ENCODE measurements at places on chromosomes 2 and 18.

GRCh38 chr18:47781561-47781960 is 148.9 kb downstream of the SMAD2 start:
- DNase-seq = no peak

DNA sequence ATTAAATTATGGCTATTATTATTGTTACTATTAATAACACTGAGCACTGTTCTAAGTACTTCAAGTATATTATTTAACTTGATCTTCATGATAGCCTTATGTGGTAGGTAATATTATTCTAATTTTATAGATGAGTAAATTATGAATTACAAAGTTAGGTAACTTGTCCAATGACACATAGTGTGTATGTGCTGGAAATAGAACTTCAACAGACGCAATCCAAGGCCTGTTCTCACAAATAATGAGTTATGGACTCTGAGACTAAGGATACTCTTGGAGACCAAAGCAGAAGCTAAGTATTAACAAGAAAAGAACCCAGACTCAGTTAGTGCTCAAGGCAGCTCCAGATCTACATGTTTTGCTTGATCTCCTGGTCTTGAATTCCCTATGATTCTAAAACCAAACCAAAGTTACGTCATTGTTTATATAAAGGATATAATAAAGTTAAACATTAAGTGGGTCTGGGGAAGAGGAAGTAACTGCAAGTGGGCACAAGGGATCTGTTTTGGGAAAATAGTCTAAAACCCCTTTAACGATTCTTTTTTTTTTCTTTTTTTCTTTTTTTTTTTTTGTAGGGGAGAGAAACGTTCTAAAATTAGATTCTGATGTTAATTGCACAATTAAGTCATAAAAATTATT is 211.3 kb downstream of the ERBB4 start:
- DNase-seq = no peak

- DNase-seq = no peak
These were observed 136.1 kb downstream of the SMAD7 start for GRCh38 chr18:48814490-48815178.

- no peak for DNase-seq
These were observed 84.9 kb downstream of the CMPK2 start for GRCh38 chr2:6780765-6781274.

GRCh38 chr2:27427863-27428212 is 593 bp upstream of the NRBP1 start:
- DNase-seq = no peak

DNA sequence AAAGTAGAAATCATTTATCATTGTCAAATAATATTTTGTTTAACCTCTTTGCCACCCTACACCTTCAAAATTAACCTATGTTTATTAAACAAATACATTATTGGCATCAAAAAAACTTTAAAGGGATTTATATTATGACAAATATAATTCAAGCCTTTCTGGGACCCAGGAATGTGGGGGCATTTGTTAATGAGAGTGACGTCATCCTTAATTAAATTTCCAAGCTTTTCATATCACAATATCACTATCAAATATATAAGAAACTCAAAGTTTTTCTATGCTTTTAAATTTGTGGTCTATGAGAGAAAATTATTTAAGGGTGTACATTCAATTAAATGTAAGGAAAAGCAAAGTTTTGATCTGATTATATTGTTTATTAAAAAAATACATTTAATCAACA is 307.4 kb upstream of the POU3F3 start:
- DNase-seq = no peak

DNA sequence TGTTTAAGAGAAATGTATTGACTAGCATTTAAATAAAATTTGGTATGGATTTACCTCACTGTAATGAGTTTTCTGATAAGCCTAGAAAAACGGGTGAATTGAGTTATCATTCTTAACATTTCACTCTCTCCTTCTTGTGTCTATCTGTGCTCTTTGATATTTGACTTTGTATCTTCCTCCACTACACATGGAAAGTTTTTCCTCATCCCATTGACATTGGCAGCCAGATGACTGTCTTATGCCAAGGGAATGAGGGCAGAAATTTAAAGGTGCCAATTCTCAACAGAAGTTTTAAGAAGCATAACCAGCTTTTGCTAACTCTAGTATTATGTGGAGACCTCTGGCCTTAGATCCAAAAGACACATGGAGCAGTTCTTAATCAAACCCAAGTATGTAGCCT is 376.6 kb downstream of the DSEL start:
- no peak for DNase-seq

- DNase-seq = peak; percentile 53
These were observed 28.8 kb upstream of the WDR75 start for GRCh38 chr2:189412330-189412953.

DNA sequence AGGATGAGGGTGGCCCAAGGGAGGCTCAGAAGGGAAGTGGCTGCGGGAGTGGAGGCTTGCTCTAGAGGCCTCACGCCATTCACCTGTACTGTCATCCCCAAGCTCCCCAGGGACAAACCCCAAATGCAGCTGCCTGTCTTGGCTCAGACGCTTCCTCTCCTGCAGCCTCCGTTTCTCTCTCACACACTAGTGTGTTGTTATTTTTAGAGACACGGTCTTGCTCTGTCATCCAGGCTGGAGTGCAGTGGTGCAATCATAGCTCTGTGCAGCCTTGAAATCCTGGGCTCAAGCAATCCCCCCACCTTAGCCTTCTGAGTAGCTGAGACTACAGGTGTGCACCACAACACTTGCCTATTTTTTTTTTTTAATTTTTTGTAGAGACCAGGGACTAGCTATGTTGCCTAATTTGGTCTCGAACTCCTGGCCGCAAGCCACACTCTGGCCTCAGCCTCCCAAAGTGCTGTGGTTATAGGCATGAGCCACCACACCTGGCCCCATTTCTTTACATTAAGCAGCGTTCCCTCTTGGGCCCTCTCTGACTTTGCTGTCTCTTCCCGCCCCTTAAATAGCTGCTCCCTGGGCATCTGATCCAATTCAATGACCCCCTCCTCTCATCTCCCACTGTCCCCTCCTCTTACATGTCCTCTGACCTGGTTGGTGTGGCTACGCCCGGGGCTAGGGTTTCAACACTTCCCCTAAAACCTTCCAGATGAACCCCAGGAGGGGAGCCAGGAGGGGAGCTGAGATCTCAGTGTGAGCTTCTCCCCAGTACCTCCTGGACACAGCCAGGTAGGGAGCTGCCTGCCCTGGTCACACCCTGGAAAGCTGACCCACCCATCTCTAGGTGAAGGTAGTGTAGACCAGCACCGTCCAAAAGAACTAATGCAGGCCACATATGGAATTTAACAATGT is 24.0 kb upstream of the LOXHD1 start:
- no peak for DNase-seq

- DNase-seq = no peak
These were observed 284.7 kb downstream of the TRIB2 start for GRCh38 chr2:13001408-13001807.

DNA sequence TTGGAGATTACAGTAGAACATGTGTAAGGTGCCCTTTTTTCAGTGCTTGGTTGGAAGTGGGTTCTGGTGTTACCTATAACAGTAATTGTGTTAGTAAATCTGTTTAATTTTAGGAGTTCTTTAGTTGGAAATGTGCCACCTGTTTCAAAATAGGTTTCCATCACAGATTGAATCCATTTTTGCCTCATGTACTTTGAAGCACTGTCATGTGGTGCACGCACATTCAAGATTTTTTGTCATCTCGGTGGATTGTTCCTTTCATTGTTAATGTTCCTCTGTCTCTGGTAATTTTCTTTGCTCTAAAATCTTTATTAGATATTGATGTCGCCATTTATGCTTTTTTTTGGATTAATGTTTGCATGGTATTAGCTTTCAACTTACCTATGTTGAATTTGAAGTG is 1.3 kb downstream of the ATP9B start:
- DNase-seq = no peak

DNA sequence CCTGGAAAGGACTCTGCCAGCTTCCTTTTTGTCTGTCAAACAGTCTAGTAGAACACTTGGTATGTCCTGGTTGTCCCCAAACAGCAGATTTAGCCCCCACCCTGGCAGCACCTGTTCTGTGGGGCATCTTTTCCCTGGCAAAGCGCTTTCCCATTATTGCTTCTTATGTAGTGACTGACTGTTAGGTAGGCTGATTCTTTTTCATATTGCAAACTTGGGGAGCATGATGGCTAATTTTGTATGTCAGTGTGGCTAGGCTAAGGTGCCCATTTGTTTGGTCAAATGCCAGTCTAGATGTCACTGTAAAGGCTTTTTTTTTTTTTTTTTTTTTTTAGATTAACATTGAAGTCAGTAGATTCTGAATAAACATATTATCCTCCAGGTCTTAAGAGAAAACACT is 140.2 kb downstream of the MYCN start:
- DNase-seq = no peak

DNA sequence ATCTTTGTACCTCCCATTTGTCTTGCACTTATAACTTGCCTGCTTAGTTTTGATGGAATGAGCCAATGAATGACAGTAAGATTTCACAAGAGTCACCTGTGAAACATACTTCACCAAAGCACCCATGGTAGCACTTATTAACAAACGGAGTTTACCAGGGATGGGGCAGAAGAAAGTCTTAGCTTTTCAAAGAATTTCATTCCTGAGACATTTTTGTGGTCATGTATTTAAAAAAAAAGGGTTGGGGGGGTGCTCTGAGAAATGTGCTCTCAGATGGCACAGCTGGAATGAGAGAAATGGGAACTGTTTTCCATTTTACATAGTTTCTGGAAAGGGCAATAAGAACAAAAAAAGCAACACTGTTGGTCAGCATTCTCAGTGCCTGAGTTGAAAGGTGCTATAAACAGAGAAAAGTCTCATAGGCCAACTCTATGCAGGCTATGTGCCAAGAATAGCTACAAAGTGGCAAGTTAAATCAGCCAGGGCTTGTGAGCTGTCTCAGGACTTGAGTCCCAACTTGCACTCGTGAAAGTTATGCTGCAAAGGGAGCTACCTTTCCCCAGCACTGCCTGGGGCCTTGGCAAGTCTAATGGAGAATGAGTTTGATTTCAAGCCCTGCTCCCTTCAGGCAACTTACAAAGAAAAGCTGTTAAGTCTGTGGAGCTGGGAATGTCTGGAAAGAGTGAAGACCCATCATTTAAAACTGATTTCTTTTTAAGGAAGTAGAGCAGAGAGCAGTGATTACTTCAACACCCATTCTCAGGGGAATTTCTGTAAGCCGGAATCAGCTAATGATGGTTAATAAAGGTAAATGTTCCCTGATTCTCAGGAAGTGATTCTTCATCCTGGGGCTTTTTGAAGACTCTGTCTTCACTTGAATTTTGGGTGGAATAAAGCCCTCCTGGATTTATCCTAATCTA is 170.6 kb downstream of the SLC8A1 start:
- no peak for DNase-seq

GRCh38 chr2:15615301-15615920 is 23.7 kb downstream of the DDX1 start:
- no peak for DNase-seq

GRCh38 chr2:239377591-239377990 is 23.2 kb downstream of the HDAC4 start:
- DNase-seq = no peak

- DNase-seq = no peak
These were observed 126.6 kb downstream of the RDH14 start for GRCh38 chr2:18433872-18434271.

DNA sequence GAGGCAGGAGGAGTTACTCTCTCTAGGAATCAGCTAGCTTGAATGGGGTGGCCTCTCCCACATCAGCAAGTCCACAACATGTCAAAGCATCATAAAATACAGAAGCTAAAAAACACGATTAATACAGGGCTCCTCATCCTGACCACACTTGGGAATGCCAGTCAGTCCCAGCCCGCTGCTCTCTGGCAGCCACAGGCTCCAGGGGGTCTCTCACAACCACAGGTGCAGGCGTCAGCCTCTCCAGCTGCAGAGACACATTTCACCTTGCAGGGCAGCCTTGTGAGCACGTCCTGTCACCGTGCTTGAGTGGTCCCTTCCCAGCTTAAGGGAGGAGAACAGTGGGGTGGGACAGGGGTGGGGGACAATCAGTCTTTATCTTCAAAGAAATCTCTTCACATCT is 137.4 kb upstream of the SH3BP4 start:
- no peak for DNase-seq

DNA sequence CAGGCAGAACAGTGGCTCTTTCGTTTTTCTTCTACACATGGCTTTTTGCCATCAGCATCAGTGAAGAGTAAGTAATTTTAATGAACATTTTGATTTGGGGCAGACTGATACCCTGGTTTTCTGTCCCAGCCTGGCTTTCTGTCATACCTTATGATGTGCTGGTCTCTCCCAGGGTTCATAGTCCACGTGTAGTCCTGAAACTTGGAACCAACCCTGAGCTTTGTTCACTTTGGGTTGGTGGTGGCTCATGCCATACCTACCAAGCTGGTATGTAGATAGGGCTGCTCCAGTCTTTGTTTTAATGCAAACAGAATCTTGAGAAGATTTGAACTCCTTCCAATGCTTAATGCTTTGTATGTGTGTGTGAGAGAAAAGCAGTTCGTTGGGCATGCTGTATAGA is 4.9 kb downstream of the COPS7B start:
- no peak for DNase-seq

GRCh38 chr2:173171924-173172643 is 96.4 kb downstream of the MAP3K20 start:
- DNase-seq = no peak

DNA sequence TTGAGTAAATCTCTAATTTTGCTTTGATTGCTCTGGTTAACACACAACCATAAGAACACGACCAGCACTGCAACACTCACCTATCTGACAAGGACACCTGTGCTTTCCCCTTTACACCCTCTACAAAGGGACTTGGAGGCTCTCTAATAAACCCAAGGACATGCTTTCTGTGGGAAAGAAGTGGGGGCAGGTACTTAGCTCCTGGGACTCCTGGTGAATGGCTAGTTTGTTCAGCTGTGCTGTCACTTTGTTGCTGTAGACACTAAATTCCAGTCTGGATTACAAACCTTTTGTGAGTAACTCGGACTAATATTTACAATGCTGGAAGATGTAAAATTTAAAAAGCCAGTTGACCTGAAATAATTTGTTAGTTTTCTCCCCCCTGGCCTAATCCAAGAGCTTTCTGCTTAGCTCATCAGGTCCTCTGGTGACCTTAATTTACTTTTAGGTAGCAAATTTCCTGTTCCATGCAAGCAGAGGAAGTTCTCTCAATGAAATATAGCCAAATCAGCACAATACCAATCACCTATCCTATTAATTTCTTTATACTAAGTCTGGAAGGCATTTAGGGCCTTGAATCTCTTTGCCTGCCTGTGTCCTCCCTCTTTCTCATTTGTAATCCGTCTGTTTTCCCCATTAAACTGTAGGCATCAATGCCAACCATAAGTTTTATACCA is 67.5 kb downstream of the PLCL1 start:
- DNase-seq = no peak

DNA sequence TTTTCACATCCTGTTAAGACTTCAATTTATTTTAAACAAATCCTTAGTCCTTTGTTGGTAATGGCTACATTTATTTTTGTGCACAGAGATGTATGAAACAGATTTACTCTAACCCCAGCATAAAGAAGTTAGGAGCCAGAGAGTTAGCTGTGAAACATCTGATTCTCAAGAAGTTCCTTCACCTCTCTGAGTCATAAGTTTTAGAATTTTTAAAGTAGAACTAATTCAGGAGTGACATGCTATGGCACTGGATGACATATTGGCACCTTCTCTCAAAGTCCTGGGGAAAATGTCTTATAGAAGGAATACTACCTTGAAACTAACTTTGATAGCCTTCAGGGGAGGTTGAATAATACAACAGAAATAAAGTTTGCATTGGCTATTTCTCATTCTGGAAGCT is 6.4 kb upstream of the DSG2 start:
- DNase-seq = no peak

All from stimulated activated CD4-positive, alpha-beta T cell treated with anti-CD3 and anti-CD28 coated beads, Interleukin-4, amount 100 ng/mL, for 24 hours (primary cell).